ENCODE measurements at places on chromosomes 2 and 18.

DNA sequence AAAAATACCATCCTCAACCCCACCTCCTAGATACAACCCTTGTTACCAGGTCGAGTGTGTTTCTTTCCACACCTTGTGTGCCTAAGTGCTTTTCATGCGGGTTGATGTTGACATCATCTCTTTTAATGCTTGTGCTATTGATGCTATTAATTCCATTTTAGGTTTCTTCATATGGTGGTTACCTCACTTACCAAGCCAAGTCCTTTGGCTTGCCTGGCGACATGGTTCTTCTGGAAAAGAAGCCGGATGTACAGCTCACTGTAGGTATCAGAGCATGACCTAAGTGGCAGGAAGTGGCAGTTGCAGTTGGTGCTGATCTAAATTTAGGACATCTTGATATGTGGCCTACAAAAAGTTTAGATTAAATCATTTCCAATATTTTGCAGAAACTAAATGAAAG, 149.9 kb upstream of the TTC39C start:
- DNase-seq, result no peak

DNA sequence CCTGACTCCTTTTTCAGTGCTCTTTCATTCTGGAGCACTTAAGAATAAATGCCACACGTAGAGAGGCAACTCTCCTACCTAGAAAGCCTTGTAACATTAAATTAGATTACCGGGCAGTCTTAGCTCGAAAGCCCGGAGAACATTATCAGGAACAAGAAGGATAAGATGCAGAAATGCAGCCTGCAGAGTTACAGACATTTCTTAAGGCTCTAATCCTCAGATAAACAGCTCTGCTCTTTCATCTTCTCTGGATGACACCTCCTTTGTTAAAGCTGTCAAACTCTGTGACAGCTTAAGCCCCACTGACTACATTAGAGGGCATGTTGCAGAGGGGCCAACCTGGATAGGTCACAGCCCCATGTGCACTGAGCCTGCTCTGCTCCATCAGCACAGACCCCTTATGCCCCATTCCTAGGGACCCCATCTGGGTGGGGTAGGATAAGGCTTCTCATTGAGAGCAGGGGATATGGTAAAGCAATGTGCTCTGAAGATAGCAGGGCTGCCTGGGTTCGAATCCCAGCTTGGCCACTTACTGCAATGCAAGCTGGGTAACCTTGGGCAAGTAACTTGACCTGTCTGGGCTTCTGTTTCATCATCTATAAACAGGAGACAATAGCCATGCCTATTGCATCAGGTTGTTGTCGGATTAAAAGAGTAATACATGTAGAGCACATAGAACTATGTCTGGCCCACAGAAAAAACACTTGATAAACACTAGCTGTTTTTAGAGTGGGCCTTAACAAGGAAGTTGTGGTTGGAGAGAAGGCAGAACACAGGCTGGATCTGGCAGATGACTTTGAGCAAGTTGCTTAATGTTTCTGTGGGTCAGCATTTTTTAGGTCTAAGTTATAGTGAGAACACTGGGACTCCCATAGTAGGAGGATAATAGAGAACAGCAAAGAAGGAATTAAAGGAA, 111.4 kb downstream of the THNSL2 start:
- no peak for DNase-seq

GRCh38 chr18:57776767-57777166, 26.3 kb downstream of the ATP8B1 start:
- peak; percentile 68 for DNase-seq

DNA sequence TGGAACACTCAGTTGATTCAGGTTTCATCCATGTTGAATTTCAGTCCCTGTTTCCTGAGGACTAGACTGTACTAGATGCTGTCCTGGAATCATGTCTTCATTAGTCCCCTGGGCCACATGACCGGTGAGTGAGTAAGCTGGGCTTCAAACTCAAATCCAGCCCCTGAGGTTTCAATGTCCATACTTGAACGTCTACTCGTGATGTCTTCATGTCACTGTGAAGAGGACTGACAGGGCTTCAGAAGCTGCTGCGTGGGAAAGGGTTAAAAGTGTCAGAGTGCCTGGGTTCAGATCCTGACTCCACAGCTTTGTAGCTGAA, 101.2 kb downstream of the CDK15 start:
- DNase-seq, result no peak

- DNase-seq, result no peak
These were observed at the start of gene PROC for GRCh38 chr2:127418300-127419111. Gene PROC, plus strand, starts transcription at chr2:127418427. Its CDS starts 1,516 bp downstream, at chr2:127419943.
